HuH-7 (cell line): ENCODE measurements at places on chromosomes 5 and 9.

- DNase-seq = no peak
Measured at GRCh38 chr9:124258607-124259157, 933 bp downstream of the NEK6 start.

- DNase-seq = no peak
Measured at GRCh38 chr5:91388362-91388761, 5.2 kb upstream of the ARRDC3 start.

DNA sequence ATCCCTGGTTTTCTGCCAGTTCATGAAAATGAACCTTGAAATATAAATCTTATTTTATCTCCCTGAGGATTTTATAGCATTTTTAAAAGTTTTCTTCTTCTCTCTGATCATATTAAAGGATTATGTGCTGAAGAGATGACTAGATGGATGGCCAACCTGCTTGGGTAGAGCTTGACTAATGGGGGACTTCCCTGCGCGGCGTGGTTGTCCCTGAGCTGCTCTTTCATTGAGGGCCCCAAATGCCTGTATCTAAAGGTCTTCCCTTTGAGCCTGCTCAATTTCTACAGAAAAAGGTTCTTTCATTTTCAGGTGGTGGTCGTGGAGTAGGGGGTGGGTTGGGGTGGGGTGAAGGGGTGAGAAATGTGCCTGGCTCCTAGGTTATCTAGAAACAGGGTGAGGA is 20.5 kb upstream of the CDKN2AIPNL start:
- DNase-seq = no peak

- no peak for DNase-seq
Measured at GRCh38 chr5:143078313-143078712, 308.1 kb downstream of the ARHGAP26 start.

- no peak for DNase-seq
Measured at GRCh38 chr5:74294231-74294705, 346.3 kb downstream of the ENC1 start.

DNA sequence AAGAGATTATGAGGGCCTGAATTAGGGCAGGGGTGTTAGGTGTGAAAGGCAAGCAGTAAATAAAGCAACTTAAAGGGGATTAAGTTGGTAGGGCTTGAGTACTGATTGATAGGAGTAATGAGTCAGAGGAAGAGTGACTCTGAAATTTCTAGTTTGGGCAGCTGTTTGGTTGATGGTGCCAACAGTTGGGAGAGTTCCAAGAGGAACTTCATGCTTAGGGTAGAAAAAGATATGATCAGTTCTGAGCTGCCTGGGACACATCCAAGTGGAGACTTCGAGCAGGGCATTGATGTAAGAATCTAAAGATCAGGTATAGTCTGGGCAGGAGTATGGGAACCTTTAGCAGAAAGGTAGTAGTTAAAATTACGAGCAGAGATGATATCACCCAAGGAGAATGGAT is 10.2 kb downstream of the MAMDC2 start:
- no peak for DNase-seq
